Testis (tissue), 5 donors: ENCODE measurements at places on chromosomes 12 and 14.

- DNase-seq: no peak
These were observed 50.3 kb downstream of the HECTD4 start for GRCh38 chr12:112331886-112332285.

- no peak for DNase-seq
These were observed 307.3 kb downstream of the TMEM117 start for GRCh38 chr12:44143175-44143574.

GRCh38 chr12:119128527-119128926, 50.2 kb upstream of the HSPB8 start:
- no peak for DNase-seq

GRCh38 chr12:3116106-3116844, 39.1 kb downstream of the TSPAN9 start:
- DNase-seq: no peak

DNA sequence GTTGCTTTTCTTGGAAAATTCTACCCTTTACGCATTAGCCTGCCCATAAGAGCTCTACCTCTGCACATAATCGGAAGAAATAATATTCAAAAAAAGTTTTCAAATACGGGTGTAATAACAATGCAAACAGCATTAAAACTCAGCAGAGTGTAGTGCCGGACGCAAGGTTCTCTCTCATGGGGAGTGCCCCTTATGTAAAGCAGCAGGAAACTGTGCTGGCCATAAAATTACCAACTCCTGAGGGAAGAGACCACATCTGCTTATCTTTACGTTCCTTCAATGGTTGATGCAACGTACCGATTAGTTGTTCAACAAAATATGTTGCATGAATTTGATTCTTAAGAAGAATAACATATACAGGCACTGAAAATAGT, 118.7 kb upstream of the TMCC3 start:
- no peak for DNase-seq

- no peak for DNase-seq
These were observed 891.6 kb downstream of the VRK1 start for GRCh38 chr14:97688631-97689336.

- no peak for DNase-seq
These were observed 125.1 kb downstream of the STAB2 start for GRCh38 chr12:103712216-103712615.

- no peak for DNase-seq
These were observed 24.3 kb downstream of the EMP1 start for GRCh38 chr12:13220838-13221237.

- DNase-seq: no peak
These were observed 36.9 kb downstream of the LGR5 start for GRCh38 chr12:71476513-71476912.

DNA sequence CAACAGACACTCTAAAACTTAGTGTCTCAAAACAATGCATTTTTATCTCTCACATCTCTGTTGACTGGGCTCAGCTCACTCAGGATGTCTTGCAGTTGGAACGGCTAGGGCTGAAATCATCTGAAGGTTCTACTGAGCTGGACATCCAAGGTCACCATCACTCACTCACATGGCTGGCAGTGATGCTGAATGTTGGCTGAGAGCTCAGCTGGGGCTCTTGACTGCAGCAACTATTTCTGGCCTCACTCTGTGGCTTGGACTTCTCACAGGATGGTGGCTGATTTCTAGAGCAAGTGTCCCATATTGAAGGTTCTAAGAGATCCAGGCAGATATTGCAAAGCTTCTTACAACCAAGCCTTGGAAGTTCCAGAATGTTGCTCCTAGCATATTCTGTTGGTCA, 166.5 kb downstream of the ZFP36L1 start:
- no peak for DNase-seq

DNA sequence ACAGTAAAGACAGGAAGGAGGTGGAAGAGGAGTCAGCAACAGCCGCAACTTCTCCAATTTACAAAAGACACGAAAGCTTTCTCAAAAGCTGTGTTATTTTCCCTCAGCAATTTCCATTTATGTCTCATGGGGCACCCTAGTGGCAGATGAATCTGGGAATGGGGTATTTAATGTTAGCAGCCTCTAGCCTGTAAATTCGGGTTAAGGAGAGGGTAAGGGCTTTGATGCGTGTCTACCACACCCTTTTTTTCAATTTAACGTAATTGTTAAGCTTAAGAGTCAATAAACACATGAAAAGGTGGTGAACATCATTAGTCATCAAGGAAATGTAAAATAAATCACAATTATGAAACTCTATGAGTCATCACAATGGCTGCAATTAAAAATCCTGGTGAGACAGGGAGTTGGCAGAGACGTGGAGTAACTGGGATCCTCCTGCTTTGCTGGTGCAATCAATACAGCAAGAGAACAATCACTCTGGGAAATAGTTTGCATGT, 986.4 kb downstream of the AACS start:
- DNase-seq: no peak

DNA sequence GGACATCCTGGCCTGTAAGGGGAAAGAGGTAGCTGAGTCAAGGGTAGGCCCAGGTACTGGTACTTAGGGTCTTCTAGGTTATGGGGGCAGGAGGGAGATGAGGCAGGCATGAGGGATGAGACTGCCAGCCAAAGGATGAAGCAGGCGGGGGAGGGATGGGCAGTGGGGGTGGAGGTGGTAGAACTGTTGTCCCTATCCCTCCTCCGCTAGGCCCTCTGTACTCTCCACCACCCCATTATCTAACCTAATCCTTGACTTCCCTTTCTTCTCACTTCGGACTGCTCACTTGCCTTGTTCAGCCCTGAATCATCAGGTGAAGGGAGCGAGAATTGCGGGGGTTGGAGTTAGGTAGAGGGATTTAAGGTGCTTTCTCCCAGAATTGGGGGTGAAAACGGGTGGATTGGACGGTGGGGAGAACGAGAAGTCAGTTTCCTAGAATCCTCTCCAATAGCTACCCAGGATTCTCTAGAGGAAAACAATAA, 562 bp downstream of the PAN2 start:
- no peak for DNase-seq

GRCh38 chr14:104507443-104507842, 72.1 kb upstream of the C14orf180 start:
- no peak for DNase-seq

GRCh38 chr14:21078726-21079125, 8.6 kb downstream of the ARHGEF40 start:
- no peak for DNase-seq

DNA sequence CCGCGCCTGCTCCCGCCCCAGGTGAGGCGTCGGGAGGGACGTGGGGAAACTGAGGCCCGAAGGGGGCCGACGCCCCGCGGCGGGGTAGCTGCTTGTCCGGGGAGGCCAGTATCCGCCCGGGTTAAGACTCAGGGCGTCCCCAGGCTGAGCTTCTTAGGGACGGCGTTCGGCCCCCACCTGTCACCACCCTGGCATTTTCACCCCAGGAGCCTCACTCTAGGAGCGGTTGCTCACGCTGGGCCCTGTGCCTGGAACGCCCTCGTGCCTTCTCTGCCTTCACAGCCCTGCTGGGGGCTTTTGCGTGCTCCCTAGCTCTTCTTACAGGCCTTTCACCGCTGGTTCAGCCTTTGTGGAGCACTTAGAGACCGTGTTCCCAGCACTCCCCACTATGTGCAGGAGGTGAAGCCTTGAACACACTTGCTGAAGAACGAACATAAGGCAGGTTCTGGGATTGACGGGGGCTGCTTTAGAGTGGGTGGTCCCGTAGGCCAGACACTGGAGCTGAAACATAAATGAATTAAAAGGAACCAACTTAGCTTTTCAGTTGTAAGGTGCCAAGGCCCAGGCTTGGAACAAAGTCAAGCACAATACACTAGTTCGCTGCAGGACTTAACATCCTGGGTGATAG, 601 bp downstream of the ZNF839 start:
- peak; percentile 37 for DNase-seq

GRCh38 chr14:73457924-73458182, 493 bp downstream of the NUMB start:
- peak; percentile 50 for DNase-seq

DNA sequence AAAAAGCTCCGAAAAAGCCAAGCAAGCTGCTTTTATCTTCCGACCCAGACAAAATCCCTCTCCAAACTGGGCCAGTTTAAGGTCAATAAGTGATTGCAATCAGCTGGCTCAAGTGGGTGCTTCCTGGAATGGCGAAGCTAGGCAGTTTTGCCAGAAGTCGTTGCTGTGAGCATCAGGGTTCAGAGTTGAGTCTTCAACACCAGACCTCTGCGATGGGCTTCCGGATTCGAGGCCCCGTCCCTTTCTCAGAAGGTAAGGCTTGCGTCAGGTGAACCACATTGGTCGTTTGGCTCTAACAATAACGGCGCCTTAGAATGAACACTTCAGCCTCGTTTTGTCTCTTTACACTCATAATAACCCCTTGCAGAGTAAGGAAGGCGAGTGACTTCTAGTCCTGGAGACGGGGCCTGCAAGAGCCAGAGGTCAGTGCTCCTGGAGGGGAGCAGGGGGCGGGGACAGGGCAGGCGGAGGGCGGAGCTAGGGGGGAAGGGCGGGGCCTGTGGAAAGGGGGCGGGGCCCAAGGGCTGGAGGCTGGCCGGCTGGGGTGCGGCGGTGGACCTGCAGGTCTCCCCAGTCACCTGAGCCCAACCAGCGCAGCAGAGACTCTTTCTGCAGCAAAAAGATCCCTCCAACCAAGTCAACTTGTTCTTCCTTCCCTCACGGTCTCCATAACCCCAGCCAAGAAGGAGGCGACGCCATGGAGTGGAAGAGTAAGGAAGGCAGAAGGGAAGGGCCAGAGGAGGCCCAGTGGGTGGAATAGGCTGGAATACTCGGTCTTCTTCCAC, 34.0 kb upstream of the NFYB start:
- peak; percentile 35 for DNase-seq

DNA sequence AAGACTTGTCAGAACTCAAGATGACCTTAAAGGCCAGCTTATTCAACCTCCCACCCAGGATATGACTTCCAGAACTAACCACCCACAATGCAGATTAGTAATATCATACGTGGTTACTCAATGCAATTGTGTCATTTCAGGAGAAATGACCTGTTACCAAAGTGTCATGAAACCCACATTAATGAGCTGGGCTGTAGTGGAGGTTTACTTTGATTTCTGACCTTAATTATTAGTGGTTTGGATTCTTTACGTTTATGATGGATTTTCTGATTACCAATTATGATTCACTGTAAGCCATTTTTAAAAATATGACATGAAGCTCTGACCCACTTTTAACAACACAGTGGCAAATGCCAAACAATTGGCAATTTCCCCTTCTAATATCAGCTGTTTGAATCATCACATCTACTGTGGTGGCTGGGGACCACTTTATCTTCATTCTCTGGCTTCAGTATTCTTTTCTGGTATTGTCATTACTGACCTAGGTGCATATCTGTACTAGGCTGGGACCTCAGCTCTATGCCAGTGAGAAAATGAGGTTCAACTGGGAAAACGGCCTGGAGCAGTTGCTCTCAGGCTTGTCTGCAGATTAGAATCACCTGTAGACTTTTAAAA, 223.3 kb downstream of the RGS6 start:
- DNase-seq: no peak

- no peak for DNase-seq
These were observed 32.7 kb downstream of the PARP2 start for GRCh38 chr14:20376071-20376588.

DNA sequence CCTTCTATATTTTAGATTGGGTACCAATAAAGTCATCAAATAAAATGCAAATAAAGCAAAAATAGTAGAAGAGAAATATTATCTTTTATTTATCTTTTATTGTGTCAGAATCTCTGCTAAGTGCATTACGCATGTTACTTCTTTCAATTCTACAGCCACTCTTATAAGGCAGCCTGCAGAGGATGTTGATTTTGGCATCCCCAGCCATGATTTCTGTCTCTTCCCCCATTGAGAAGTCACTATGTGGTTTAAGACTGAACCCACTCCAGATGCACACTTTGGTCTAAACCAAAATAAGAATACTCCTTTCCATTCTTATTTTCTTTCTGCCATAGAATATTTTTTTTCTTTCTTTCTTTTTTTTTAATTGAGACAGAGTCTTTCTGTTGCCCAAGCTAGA, 56.0 kb upstream of the ACSS3 start:
- no peak for DNase-seq

DNA sequence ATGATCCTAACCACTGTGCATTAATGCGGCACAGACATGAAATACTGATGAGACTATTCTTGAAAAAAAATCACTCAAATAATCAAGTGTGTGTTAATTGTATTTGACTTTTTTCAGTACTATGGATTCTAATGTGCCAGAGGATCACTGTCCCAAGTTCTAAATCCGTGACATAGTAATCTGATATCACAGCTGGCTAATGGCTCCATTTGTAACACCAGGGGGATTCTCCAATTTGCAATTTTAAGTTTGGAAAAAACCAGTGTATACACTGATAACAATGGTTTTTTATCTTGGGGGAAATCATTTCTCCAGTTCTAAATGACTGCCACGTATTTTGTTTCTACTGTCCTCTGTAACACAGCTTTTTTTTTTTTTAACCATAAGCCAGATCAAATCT, 33.0 kb downstream of the MPHOSPH9 start:
- no peak for DNase-seq

DNA sequence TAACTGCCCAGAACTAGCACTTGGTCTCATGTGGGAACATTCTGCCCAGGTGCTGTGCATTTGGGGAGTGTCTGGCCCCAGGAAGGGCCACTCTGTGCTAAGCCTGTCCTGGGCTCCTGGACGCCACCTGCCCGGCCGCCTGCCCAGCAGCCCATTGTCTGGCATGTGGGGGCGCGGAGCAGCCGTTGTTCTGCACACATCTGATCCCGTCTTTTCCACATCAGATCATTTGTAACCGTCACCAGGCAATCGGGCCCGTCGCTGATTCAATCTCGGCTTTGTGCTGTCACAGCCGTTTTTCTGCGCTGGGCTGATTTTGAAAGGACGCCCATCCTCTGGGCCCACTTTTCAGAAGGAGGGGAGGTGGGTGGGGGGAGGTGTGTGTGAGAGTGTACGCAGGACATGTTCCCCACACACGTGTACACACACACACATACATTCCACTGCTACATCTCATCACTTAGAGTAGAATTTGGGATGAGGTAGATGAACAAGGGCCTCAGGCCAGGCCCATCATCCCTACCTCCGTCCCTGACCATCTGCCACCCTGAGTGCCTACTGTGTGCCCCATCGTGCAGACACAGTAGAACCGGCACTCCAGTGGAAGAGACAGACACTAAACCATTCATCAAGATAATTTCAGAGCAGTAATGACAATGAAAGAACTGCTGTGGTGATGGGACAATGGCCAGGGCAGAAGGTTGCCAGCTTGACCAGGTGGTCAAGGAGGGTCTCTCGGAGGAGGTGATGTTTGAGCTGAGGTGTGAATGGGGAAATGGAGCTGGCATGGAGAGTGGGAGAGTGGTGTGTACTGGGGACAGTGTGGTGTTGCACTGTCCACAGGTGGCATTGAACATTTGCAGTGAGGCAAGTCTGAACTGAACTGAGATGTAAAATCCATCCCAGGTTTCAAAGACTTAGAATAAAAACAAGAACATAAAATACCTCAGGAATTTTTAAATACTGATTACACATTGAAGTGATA, 19.0 kb downstream of the FAM222A start:
- DNase-seq: peak; percentile 17

- DNase-seq: no peak
These were observed 266.3 kb upstream of the DIO2 start for GRCh38 chr14:80477388-80478160.

GRCh38 chr14:77375164-77375950, 1.5 kb downstream of the TMED8 start:
- DNase-seq: no peak
